ENCODE measurements at places on chromosomes 13 and 19.
A peak's percentile ranks its signal among the peaks of the same experiment; 100 is the strongest.

- no peak for DNase-seq
These were observed 19.7 kb downstream of the VWA8 start for GRCh38 chr13:41941174-41941573.

GRCh38 chr19:43470288-43470687, 4.9 kb upstream of the LYPD3 start:
- no peak for DNase-seq

- no peak for DNase-seq
These were observed 22.3 kb downstream of the CEBPG start for GRCh38 chr19:33395561-33396550.

DNA sequence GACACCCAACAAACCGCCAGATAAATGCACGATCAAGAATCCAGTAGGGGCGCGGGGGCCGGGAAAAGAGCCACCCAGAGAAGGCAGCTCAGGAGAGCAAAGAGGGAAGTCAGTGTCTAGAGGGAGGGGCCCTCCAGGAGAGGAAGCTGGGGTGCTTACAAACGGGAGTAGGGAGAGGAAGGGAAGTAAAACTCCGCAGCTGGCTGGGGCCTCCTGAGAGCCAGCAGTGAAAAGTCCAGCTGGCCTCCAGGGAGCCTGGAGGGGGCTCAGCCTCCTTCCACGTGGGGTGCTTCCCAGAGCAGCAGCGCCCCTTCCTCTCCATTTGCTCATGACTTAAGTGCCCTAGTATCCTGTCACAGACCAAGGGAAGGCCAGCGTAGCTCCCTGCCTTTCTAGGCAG, 51.8 kb downstream of the TMED1 start:
- no peak for DNase-seq

DNA sequence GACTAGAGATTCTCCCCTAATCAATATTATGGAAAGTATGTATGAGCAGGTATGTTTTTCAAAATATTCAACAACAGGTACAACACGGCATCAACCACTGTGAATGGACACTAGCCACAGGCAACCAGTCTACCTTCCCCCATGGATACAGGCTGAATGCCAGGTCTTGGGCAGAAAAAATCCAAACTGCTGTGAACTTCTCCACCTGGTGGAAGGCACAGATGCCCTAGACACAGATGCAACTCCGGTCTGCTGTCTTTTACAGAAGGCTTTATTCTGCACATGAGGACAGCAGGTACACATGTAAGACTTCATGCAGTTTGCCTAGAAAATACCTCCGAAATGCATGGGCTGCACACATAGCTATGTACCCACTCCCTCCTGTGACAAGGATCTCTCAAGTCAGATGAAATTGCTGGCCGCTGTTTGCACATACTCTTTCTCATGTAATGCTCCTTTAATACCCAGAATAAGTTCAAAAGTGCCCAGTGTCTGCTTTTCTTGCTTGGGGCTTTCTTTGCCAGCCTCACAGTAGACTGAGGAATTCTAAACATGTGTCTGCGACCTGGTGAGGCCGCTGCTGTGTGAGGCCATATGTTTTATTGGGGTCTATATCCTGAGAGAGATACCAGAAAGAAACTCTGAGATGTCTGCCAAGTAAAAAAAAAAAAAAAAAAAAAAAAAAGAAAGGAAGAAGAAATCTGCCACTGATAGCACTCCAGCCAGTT, 325.9 kb downstream of the FOXO1 start:
- no peak for DNase-seq

GRCh38 chr19:10138879-10139795, 19.4 kb upstream of the EIF3G start:
- DNase-seq = no peak

- no peak for DNase-seq
These were observed 14.5 kb downstream of the ZNF426 start for GRCh38 chr19:9523885-9524474.

DNA sequence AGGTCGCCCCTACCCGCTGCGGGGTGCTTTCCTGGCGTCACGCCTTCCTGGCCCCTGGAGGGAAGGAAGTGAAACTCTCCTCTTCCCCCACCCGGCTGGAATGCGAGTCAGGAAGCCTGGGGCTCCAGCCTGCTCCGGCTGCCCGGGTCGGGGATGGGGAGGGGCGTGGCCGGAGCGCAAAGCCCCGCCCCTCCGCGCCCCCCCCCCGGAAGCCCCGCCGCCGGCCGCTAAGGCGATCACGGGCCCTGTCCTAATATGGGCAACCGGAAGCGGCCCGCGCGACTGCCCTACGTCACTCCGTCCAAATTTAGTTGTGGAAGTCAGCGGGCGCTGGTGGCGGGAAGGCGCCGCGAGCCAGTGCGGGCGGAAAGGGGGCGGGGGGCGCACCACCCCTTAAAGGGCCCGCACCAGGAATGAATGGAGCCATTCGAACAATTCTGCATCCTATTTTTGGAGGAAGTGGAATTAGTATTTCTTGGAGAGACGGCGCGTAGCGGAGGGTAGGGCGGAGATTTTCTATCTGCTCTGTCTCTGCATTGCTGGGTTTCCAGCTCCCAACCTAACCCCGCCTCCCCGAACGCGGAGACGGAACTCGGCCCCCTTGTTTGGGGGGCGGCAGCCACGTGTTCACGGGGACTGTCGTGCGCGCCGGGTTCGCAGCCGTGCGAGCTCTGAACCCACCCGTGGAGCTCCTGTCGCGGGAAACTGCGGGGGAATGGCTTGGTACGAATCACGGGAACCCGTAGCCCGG, 1.6 kb downstream of the IER2 start:
- DNase-seq = peak; percentile 96

- DNase-seq = no peak
These were observed 60.6 kb upstream of the SERP2 start for GRCh38 chr13:44312834-44313551.

DNA sequence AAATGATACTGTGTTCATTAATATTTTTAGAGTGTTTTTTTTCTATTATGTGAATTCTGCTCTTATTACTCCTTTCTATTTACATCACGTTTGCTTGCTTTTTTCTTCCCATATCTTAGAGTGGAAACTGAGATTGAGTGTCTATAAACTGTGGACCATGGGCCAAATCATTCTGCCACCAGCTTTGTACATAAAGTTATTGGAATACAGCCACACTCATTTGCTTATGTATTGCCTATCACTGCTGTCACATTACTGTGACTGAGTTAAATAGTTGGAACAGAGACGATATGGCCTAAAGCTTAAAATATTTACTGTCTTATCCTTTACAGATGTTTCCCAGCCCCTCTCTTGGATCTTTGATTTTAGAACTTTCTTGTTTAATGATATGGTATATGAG, 260.4 kb downstream of the MAB21L1 start:
- DNase-seq = no peak

- no peak for DNase-seq
These were observed 49.3 kb upstream of the GPR183 start for GRCh38 chr13:99356262-99357091.

- no peak for DNase-seq
These were observed 18.1 kb downstream of the MCF2L start for GRCh38 chr13:112986946-112987681.

DNA sequence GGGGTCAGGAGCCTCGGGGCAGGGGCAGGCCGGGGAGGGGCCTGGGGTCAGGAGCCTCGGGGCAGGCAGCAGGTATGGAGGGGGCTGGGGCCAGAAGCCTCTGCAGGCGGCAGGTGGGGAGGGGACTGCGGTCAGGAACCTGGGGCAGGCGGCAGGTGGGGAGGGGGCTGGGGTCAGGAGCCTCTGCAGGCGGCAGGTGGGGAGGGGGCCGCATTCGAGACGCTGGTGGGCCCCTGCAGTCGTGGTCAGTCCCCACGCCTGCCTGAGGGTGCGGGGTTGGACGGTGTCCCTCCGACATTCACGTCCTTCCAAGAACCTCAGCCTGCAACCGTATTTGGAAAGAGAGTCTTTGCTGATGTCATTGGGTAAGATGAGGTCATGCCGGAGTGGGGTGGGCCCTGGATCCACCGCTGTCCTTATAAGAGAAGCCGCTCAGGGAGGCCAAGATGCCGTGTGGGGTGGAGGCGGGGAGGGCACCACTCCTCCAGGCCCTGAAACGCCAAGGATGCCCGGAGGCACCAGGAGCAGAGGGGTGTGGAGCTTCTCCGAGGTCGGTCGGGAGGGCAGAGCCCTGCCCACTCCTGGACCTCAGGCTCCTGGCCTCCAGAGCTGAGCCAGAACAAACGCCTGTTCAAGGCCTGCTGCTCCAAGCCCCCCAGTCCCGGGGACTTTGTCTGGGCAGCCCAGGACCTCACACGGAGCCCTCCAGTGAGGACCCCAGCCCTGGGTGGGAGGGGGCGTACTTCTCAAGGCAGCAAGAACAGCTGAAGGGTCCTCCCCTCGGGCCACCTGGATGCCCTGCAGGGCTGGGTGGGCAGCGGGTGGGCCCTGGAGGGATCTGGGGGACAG, 30.1 kb downstream of the PIP5K1C start:
- no peak for DNase-seq

- DNase-seq = no peak
These were observed 17.3 kb downstream of the PLD3 start for GRCh38 chr19:40365613-40366401.

DNA sequence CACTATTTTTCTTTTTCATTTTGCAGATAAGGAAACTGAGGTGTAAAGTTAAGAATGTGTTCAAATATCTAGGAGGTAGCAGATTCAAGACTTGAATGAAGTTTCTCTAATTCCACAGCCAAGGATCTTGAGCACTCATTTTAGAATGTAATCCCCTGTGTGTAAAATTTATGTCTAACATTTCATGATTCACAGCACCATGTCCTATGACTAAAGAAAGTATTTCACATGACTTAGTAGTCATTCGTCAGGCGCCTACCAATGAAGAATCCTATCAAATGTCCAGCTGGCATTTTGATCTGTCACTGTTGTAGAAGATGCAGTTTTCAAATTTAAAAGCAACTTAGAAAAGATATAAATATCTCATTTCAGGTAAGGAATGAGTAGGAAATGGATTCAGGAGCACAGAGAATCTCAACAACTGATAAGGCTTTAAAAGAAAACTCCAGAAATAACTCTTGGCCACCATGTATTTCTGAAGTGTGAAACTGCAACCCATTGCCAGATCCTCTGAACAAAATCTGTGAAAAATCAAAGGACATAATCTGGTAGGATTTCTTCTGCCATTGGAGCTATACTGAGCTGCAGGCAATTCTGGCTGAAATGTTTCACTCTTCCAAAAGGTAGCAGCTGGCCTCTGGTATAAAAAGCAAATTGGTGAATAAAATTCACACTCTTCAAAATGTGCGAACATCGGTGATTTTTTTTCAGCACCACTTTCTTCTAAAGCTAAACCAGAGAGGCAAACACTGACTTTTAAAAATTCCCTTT, 92.2 kb downstream of the DCLK1 start:
- no peak for DNase-seq

DNA sequence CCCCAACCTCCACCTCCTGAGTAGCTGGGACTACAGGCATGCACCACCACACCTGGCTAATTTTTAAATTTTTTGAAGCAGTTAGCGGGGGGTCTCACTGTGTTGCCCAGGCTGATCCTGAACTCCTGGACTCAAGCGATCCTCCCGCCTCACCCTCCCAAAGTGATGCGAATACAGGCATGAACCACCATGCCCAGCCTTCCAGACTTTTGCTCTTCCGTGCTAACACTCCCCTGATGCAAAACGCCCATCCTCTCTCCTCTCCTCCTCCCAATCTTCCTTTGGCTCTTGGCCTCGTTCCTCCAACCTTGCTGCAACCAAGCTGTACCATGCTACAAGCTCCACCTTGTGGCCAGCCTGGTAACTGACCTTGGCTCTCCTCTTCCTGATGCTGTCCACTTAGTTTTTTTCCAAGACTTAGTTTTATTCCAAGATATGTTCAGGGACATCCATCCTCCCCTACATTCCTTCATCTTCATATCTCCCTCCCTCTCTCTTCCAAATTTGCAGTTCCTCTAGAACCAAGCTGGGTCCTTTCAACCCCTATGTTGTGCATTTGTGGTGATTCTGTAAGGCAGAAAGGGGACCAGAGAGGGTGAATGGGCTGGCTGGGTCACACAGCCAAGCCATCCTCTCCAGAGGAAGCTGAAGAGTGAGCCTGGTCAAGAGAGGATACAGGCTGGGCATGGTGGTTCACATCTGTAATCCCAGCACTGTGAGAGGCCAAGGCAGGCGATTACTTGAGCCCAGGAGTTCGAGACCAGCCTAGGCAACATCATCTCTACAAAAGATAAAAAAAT, 32.8 kb downstream of the TINCR start:
- no peak for DNase-seq

DNA sequence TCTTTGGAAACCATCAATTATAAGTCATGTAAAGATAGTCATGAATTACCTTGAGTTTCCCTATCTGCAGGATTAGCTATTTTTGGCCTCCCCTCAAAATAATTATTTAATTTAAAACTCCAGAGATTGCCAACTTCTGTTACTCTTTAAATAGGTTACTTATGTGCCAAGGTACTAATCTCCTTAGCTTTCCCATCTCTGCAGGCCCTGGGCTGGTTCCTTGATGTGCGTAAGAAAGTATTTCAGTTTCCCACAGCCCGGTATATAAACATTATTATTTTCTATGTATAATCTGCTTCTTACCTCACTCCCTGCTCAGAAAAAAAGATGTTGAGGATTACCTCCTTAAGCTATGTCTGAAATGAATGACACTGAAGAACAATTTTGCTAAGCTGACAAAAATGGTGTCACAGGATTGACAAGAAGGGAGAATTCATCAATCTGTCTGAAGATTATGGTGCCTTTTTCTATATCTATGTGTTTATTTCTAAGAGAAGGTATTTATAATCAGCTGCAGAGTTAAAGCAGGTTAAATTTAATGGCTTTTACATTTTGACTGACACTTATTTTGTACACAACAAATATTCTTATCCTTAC, 1697.2 kb upstream of the PCDH20 start:
- DNase-seq = no peak

GRCh38 chr13:106795847-106796246, 227.9 kb upstream of the ARGLU1 start:
- DNase-seq = no peak

DNA sequence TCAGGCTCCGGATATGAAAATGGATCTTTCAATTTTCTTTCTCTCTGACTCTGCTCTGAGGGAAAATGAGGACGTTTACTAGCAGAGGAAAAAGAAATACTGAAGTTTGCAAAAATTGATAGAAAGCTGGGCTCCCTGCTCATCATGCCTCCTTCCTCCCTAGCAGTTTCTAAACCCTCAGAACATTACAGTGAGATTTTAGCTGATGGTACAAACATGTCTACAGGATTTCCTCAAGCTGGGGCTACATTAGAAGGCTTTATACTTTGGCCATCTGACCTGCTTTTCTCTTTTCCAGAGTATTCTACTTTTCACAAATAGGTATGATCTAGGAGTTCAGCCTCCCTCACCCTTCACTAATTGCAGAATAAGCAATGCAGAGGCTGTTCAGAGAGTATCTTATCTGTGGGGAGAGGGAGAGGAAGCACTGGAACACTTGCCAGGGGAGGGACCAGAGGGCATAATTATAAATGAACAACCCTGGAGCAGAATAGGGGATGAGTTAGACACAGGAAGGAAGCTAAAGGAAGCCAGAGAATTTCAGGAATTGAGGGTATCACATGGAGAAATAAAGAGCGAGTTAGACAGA, 30.0 kb downstream of the CEACAM1 start:
- DNase-seq = no peak

GRCh38 chr13:100526318-100527000, 62.1 kb downstream of the GGACT start:
- no peak for DNase-seq

Data from HuH-7 (cell line).